ENCODE measurements at places on chromosomes 11 and 22. TPM values are rescaled to one million over a fixed set of nuclear protein-coding genes. Genes with fewer than 3 reads are reported as not detected.

DNA sequence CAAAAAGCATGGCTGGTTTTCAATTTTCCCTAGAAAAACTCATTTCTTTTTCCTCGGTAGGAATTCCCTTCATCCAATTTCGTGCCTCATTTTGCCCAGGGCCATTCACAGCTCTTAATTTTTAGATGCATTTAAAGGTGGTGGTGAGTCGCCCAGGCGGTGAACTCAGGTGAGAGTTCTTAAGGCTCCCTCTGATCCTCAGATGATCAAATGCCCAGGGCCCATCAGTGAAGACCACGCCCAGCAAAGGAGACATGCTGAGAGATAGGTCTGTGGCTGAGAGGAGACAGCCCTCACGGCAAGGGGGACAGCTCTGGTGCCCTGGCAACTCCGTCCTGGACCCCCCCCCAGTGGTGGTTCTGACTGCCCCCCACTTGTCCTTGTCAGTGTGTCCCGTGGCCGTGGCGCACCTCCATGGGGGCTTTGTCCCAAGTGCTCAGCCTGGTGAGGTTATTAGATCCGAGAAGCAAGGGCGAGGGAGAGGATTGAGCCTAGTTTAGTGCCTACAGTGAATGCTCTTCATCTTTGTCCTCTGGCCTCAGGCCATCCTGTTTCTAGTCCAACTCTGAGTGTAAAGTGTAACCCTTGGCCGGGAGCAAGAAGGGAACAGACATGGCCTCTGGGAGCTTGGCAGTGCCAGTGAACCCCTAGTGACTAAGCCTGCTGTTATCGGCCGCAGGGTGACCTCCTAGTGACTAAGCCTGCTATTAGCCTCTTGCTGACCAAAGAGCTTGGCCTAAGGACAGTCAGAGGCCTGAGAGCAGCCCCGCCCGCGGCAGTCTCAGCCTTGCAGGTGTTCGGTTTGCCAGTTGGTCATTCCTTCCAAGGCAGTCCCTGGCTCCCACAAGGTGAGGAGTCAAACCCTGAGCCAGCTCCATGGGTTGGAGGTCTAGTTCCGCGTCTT, 83.5 kb downstream of the CTTN start:
- peak; percentile 48 for DNase-seq
- no peaks in the 10 kb centered on the region for H3K27me3 ChIP-seq
- H3K4me3 ChIP-seq, result peak overlapping the region; percentile 44
- no peaks in the 10 kb centered on the region for H3K36me3 ChIP-seq

GRCh38 chr11:121904148-121904547, 211.9 kb downstream of the BLID start:
- no peaks in the 10 kb centered on the region for H3K27me3 ChIP-seq
- no peak overlapping the region for H3K27ac ChIP-seq
- H3K36me3 ChIP-seq, result no peaks in the 10 kb centered on the region
- H3K4me1 ChIP-seq, result no peaks in the 10 kb centered on the region
- no peak for DNase-seq

GRCh38 chr11:6371825-6372224, 18.4 kb upstream of the SMPD1 start:
- H3K27me3 ChIP-seq, result no peaks in the 10 kb centered on the region
- H3K27ac ChIP-seq, result no peak overlapping the region
- H3K4me1 ChIP-seq, result no peaks in the 10 kb centered on the region
- no peaks in the 10 kb centered on the region for H3K36me3 ChIP-seq
- no peak for DNase-seq
- no peak overlapping the region for H3K4me3 ChIP-seq

GRCh38 chr22:45758603-45759002, 87.0 kb downstream of the ATXN10 start:
- DNase-seq, result no peak
- no peak overlapping the region for H3K27ac ChIP-seq
- no peak overlapping the region for H3K4me3 ChIP-seq

RASSF10 gene
- 0.25 TPM for total RNA-seq

DNA sequence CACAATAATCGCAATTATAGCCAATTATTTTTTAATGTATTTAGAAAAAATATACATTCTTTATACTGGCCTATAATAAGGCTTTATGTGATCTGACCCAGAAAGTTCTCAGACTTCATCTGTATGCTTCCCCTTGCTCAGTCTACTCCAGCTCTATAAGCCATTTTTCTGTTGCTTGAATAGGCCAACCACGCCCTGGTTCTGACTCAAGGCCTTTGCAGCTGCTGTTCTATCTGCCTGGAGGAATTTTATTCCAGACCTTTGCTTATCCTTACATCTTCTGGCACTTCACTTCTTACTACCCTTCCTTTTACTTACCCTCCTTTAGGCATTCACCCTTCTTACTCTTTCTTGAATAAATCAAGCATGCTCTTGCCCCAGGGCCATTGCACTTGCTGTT, 54.9 kb upstream of the PDE3B start:
- no peak overlapping the region for H3K4me3 ChIP-seq
- no peak for DNase-seq
- H3K36me3 ChIP-seq, result no peaks in the 10 kb centered on the region
- H3K4me1 ChIP-seq, result peaks cover 11% of the 10 kb centered on the region

GRCh38 chr11:60923326-60923725, 934 bp upstream of the TMEM132A start:
- DNase-seq, result no peak
- no peak overlapping the region for H3K4me3 ChIP-seq
- H3K27me3 ChIP-seq, result peaks cover 28% of the 10 kb centered on the region
- H3K27ac ChIP-seq, result no peak overlapping the region

FAU gene
- total RNA-seq, result 629 TPM

DNA sequence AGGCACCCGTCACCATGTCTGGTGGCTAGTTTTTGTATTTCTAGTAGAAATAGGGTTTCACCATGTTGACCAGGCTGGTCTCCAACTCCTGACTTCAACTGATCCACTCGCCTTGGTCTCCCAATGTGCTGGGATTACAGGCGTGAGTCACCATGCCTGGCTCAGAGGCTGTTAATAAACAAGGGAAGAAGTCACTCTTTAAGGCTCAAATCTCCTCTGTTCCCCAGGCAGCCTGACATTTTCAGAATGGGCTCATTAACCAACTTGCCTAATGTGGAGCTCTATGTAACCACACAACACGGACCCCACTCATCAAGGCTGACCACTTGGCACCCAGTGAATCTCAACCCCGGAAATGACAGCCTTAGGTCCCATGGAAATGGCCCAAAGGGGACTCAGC, 24.1 kb downstream of the APOL3 start:
- no peaks in the 10 kb centered on the region for H3K27me3 ChIP-seq
- H3K4me1 ChIP-seq, result no peaks in the 10 kb centered on the region
- no peak overlapping the region for H3K4me3 ChIP-seq
- H3K36me3 ChIP-seq, result peaks cover 16% of the 10 kb centered on the region
